ENCODE measurements at places on chromosomes 6 and 20.

DNA sequence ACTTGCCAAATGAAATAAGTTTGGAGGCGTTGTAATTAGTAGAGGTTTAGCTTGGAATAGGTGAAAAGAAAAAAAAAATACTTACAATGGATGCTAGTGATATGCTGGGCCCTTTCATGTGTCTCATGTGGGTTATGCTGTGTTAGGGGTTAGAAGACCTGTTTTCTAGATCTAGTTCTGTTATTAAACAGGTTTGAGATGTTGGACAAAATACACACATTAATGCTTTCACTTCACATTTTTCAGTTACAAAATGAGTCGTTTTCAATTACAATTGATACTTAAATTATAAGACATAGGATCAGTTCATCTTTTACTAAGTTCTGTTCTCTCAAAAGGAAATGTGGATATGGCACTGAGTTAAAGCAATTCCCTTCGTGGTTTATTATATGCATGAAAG, 509.8 kb downstream of the EPM2A start:
- no peak for DNase-seq

DNA sequence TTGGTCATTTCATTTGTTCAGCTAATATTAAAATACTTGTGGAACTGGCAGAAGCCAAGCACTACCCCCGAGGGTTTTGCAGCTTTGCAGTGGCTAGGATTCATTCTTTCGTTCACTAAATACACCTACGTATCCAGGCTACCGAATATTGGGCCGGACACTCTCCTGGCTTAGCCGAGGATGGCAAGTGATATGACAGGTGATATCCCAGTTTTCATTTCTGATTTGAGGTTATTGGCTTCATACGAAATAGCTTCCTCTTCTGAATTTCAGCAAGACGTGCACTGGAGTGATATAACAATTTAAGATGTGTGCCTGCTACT, 536 bp upstream of the MTFR2 start:
- DNase-seq, result no peak

GRCh38 chr6:8084586-8084985, 17.8 kb downstream of the EEF1E1 start:
- no peak for DNase-seq

DNA sequence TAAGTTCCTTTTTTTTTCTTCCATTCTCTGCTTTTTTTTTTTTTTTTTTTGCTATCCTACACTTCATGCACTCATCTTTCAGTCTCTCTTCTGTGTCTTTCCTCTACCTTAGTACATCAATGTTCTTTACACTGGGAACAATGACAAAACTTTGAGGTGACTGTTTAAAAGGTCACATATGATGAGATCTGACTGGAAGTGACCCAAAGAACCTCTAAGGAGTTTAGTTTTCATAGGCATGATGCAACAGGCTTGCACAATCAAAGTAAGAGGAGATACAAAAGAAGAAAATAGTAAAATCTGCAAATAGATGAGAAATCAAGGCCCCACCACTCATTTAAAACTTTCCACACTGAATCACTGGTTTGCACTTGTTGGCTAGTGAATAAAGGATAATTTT, 840.8 kb downstream of the TBC1D32 start:
- DNase-seq, result no peak

- DNase-seq, result no peak
Observed at GRCh38 chr6:11974089-11974488, 38.0 kb upstream of the HIVEP1 start.

DNA sequence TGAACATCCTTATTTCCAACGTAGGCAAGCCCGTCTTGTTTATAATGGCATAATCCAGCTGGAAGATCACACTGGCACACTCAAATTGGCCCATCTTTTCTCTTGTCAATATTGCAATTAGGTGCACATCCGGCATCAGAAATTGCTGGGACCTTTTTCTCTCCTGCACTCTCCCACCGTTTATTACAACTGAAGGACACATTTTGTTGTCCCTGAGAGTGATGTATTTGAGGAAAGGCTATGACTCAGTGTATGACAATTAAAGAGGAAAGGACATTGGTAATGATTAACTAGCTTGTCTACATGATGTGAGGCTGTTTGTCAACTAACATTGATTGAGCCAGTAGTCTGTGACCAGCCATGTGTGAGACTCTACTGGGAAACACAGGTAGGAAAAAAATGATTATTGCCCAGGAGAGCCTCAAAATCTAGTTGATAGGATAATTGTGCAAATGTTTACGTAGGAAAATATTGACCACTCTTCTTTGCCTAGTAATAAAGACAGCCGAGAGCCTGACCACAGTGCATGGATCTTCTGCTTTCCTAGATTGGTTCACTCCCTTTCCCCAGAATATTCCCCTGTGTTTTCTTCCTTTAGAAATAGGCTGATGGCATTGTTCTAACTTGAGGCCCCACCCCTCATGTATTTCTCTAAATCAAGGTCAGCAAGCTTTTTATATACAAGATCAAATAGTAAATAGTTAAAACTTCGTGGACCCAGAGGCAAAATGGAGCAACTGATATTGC, 230.0 kb upstream of the BTBD3 start:
- DNase-seq, result peak; percentile 96

GRCh38 chr6:13484138-13484708, 3.2 kb downstream of the GFOD1 start:
- no peak for DNase-seq

GRCh38 chr6:41659935-41660334, 21.7 kb downstream of the MDFI start:
- no peak for DNase-seq

DNA sequence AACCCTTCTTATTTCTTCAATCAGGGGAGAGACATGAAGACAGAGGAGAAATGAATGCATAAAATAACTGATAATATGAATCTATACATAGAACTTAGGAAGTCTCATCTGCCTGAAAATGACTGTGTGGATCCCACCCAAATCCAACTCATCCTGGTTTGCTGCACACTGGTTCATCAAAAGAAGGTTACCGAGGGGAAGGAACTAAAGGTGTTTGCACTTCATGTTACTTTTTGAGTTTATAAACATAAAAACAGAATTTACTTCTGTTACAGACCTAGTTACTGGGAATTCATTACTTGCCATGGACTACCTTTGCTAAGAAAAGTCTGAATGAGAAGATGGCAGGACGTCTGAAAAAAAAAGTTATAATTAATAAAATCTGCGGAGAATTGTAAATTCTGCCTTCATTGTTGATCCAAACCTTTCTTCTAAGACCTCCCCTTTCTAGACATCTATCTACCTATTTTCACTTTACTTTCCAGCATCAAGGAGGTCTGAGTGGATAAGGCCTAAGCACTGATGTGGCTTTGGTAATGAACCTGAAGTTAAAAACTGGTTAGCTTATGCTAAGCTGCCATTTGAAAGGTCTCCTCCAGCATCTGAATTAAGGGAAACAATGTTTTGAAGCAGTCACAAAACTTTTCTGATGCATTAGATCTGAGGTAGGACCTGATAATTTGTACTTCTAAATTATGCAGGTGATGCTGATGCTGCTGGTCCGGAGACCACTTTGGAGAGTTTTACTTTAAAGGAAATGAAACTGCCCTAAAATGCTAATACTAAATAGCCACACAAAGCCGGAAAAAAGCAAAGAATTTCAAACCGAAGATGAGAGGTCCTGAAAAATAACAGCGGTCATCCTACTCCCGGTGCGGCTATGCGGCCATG, 84.0 kb downstream of the HFE start:
- DNase-seq, result no peak

DNA sequence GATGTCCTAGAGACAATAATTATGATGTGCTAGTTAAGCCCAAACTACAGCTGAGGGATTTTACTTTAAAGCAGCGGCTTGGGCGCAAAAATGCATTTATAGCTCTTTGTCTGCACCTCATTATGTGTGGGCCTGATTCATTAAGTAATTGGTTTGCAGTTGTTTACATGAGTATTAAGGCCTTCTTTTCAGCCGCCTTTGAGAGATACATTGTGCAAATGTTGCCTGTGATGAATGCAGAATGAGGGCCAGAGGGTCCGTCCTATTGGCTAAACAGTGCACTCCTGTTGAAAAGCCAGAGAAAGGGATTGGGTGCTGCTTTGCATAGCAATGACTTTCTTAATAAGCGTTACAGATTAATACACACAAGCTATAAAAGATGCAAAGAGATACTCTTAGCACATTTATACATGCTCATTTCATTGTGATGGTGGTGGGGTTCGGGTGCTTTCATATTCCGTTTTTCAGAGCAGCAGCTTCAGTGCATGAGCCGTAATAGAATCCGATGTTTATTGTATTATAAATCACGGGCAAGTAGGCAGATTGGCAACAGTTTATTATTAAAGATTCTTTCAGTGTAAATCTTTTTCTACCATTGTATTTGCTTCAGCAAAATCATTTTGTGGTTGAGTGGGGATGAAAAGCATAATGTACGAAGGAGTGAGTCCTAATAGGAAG, 68.2 kb upstream of the XRN2 start:
- DNase-seq, result no peak

DNA sequence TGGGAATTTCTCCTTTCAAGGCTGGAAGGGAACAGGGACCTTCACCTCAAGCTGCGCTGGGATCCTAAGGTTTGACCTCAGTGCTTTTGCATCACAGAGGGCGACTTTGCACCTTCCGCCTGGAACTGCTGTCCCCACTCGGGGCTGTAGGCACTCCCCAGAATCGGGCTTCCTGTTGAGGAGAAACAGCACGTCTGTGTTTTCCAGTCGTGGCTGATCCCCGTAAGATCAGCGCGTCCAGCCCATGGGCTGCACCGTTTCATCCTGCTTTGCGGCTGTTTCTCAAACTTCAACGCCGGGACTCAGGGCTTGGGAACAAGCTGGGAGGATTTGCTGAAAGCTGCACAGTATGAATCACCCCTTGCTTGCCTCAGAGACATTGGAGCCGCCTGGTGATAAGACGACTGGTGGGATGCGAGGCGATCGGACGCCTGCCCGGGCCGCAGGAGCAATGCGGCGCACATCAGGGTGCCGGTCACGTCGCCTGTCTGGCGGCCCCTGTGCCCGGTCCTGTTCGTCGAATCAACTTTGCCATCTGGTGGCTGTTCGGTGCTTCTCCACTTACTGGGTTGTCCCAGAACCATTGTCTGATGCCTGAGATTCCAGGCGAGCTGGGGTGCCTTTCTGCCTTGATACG, 53.6 kb upstream of the FRMD1 start:
- DNase-seq, result no peak

DNA sequence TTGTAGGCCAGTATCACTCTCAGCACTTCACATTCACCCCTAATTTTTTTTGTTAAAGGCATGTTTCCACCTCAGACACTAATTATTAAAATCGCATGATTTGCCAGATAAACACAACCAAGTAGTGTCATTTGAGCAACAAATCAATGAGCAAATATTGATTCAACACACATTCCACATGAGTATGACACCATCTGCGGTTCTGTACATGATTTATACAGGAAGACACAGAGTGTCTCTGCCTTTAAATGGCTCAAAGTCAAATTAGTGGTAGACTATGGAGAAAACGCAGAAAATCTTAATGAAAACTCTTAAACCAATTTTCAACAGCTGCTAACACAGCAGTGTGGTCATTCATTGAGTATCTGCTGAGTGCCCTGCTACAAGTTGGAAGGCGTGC, 300.2 kb downstream of the SOX4 start:
- no peak for DNase-seq

GRCh38 chr20:38973107-38973506, 11.0 kb downstream of the DHX35 start:
- DNase-seq, result no peak

- DNase-seq, result no peak
Observed at GRCh38 chr20:31580706-31581105, 24.4 kb upstream of the ID1 start.

- no peak for DNase-seq
Observed at GRCh38 chr20:63826753-63827152, 4.3 kb downstream of the ZBTB46 start.

GRCh38 chr6:152701081-152701862, 3.6 kb downstream of the MYCT1 start:
- DNase-seq, result no peak

GRCh38 chr6:1729750-1730140, 120.0 kb downstream of the FOXC1 start:
- DNase-seq, result no peak

- DNase-seq, result no peak
Observed at GRCh38 chr6:35304299-35304698, 6.7 kb downstream of the DEF6 start.

DNA sequence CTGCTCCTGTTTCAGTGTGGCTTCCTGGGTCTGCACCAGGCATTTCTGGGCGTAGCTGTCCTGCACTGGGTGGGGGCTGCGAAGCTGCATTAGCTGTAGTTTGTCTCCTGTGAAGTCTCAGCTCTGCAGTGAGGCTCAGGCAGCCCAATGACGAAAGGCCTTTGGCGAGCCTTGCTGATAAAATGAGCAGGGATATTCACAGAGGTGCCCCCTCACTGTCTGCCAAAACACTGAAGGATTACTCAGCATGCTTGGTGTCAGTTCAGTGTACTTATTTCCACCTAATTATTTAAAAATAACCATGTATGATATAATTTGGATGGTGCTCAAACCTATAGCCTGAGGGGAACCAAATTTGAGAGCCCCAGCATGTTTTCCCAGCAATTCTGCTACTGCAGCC, 73.5 kb downstream of the ECT2L start:
- DNase-seq, result no peak

DNA sequence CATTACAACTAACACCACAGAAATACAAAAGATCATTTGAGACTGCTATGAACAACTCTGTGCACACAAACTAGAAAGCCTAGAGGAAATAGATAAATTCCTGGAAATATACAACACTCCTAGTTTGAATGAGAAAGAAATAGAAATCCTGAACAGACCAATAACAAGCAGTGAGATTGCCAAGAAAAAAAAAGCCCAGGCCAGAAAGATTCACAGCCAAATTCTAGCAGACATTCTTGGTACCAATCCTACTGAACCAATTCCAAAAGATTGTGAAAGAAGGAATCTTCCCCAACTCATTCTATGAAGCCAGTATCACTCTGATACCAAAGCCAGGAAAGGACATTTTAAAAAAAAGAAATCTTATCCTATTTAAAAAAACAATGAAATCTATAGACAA, 7.0 kb upstream of the CDK19 start:
- DNase-seq, result no peak

DNA sequence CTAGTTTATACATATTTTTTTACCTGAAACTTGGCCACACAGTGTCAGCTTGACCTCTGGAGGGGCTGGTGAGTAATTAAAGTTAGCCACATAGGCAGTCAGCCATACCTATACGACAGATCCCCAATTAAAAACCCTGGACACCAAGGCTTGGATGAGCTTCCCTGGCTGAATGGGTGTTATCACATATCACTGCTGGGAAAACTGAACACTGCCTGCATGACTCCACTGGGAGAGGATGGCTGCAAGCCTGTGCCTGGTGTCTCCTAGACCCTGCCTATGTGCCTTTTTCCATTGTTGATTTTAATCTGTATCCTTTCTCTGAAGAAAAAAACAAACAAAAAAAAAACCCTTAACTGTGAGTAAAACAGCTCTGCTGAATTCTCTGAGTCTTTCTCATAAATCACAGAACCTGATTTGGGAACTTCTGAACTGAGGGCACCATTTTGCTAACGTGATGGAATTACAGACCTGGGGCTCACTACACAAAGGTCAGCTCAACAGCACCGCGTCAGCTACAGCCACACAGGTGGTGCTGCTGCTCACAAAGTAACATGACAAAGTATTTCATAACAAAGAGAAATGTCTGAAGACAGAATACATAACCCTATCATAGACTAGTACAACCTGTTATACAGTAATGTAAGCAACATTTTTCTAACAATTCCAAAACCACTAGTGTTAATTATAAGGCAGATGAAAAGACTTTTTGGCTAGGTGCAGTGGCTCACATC, 97.0 kb downstream of the SLC23A2 start:
- DNase-seq, result no peak

Data from SW480 (cell line).